ENCODE measurements at places on chromosomes 12 and 14. TPM values are rescaled to one million over a fixed set of nuclear protein-coding genes. Genes with fewer than 3 reads are reported as not detected.

DNA sequence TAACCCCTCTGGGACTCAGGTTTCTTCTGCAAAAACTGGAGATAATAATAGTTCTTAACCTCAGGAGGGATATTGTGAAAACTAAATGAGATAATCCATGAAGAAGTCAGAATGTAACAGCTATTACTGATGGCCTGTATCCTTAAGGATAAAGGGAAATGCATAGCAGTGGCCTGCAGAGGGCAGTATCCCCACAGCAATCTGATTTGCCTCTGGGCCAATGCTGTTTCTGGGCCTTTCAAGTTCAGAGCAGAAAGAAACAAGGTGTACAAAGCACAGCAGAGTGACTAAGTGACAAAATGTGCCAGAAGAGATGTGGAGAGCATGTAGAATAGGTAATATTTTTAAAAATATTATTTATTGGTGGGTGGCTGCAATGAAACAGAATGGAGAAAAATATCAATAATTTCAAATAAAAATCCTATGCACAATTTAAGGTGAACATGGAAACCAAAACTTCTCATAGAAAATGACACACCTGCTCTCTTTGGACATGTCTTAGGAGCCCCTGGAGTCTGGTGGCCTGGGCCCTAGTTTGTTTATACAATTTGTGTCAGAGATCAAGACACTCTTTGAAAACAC, 90.3 kb downstream of the C12orf75 start:
- peak; percentile 31 for DNase-seq

- DNase-seq, result no peak
These were observed 51.4 kb downstream of the GRIP1 start for GRCh38 chr12:66627270-66627987.

GRCh38 chr12:21831791-21832344, 57.4 kb upstream of the KCNJ8 start:
- no peak for DNase-seq

The RPGRIP1 gene
- total RNA-seq, result not detected

DNA sequence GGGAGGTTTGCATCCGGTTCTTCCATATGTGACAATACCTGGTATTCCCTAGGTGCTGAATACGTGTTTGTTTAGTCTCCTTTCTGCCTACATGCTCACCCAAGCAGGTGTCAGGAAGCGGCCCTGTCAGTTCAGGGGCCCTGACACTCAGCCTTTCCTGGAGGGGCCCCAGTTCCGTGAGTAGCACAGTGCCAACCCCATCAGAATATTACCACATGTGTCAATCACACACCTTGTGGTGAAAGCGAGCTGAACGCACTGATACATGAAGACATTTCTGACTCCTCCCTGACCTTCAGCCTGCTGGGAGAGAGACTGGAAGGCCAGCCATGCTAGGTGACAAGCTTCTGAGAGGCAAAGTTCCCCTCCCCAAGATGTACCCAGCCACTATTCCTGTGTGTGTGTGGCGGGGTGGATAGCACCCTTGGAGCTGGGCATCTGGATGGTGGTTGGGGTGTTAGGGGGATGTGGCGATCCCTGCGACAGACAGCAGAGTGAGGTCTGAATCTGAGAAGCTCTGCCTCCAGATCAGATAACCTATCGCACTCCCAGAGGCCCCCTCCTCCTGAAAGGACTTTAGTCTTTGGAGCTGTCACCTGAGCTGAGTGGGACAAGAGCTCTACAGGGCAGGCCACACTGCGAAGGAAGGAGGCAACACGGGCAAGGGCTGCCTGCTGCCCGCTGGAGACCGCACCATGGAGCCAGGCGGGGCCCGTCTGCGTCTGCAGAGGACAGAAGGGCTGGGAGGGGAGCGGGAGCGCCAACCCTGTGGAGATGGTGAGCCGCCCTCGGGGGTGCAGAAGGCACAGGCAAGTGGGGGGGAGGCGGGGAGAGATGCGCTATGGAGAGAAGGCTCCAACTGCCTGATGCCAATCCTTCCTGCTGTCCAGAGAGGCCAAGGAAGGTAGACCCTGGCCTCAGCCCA, at the start of gene SOAT2:
Gene SOAT2, plus strand, starts transcription at position 604 of the 925 bp plus-strand sequence. Its CDS starts 92 bp downstream, at position 696.
- no peak for DNase-seq

DNA sequence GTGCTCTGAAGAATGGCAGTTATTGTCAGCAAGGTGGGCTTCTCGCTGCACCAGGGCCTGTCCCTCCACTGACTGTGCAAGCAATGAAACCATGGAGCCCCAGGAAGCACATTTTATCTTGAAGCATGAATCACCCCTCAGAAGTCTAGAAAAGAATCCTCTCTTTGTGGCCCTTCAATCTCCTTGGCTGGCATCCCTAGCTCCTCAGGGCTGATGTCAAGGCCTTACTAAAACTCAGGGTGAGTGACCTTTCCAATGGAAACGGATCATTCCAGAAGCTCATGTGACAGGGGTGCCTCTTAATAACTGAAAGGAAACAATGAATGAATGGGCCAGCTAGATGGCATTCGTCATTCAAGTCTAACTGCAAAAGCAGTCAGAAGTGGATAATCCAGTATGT, 22.3 kb upstream of the PLEKHH1 start:
- no peak for DNase-seq

GRCh38 chr14:51643140-51643539, 8.6 kb upstream of the FRMD6 start:
- DNase-seq, result no peak

DNA sequence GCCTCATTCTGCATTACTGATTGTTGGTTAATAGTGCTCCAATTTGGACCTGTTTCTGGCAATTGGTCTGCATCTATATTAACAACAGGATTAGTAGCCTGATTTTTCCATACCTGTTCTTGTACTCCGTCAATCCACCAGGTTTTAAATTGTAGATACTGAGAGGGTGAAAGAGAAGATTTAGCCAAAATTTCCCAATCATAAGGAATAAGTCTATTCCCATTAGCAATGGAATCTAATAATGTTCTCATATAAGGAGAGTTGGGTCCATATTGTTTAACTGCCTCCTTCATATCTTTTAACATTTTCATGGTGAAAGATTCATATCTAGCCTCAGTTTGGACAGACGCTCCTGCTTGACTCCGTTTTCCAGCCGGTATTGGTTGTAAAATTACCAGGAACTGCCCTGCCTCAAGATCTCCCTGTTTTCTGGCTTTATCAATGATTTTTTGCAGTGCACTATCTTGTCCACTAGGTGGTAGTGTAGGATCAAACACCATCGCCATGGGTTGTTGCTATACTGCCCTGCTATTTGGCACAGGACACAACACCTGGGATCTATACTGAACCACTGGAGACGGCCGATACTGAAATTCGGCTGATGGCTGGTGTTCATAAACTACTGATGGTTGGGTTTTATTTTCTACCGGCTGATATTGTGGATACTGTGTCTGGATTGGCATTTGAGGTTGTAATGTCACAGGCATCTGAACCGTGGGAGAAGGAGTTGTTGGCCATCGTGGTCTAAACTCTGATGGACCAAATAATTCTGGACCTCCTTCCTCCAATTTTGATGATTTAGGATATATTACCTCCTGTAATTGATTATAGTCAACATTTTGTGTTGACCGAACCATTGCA, 25.2 kb downstream of the DHRS4L2 start:
- DNase-seq, result no peak

DNA sequence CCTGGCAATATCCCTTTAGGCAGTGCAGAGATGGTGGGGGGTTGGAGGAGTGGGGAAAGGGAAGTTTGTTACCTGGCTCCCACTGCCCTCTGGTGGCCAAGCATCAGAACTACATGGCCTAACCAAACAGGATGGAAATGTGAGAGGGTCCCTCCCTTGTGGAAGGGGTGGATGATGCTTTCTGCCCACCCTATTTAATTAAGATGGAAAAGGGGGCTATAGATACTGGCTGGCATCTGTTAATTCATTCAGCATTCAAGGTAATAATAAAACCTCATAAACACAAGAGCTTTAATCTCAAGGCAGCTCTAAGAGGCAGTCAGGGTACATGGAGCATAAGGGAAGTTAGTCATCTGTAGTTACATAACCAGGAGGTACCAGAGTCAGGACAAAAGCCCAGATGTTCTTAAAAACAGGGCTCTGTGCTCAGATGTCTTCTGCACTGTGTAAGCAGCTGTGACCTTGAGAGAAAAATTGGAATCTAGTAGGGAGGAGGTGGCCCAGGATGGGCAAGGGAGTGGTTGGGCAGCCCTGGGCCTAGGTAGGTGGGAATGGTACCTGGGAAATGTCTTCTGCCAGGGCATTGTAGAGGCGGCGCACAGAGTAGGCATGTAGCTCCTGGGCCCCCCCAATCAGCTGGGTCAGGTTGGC, 4.6 kb downstream of the AP1G2 start:
- peak; percentile 52 for DNase-seq

The HECTD1 gene
- 163 TPM for total RNA-seq

- no peak for DNase-seq
These were observed 58.4 kb downstream of the SOX5 start for GRCh38 chr12:23891115-23891514.

DNA sequence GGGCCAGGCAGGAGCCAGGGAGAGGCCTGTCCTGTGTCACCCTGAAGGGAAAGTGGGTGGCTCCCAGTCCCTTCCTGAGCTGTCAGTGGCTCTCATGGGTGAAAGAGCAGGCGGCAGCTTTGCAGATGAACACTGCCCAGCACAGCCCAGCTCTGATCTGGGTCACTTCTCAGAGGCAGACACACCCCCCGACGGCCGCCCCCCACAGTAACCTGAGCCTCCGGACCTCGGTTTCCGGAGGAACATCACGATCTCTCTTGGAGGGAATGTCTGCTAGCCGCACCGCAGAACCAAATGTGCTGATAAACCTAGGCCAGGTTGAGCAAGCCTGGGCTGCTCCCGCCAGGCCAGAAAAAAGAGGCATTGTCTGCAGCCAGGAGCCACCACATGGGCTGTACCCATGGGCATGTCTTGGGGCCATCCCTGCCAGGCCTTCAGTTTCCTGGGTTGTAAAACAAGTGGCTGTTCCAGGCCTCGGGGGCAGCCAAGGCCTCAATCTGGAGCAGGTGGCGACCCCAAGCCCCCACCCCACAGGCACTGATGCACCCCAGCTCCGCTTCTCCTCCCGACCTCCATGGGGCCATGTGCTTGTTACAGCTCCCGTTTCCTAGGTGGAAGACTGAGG, 57.6 kb downstream of the NCOR2 start:
- no peak for DNase-seq

GRCh38 chr14:22555384-22556011, 33.5 kb downstream of the DAD1 start:
- DNase-seq, result no peak

DNA sequence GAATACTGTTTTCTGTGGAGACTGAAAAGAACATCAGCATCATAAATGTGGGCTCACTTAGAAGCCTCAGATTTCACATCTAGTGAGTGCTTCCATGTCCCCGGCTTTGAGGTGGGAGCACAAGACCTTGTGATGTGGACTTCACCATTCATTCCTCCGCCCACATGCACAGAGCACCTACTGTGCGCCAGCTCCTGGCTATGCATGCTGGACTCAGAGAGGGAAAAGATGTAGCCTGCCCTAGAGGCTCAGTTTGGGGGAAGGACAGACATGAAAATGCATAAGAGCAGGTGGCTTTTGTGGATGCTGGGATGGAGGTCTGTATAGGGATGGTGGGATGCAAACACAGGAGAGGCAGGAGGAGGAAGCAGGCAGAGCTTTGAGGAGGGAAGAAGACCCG, 65.0 kb downstream of the SERPINA3 start:
- no peak for DNase-seq

- no peak for DNase-seq
These were observed 13.2 kb upstream of the OR11G2 start for GRCh38 chr14:20177433-20177974.

DNA sequence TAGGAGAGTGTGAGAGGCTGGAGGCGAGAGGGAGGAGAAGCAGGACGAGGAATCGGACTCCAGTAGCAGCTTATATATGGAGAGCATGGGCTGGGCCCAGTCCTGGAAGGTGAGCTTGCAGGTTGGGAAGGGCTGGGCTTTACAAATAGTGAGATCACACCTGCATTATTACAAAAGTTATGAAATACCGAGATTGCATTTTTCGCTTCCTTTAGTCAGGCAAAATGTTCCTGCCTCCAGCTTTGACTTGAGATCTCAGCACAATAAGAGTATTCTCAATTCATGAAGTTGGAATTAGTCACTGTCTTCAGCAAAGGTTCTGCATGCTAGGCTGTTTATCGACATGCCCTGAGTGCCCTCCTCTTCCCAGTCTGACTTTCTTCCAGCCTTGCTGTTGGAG, at the start of gene KRT6B:
Gene KRT6B, minus strand, starts transcription at position 46 of the 400 bp plus-strand sequence. CDS start 68 bp downstream, outside the sequence.
- DNase-seq, result no peak

- DNase-seq, result no peak
These were observed 10.8 kb downstream of the DLK1 start for GRCh38 chr14:100737526-100737925.

DNA sequence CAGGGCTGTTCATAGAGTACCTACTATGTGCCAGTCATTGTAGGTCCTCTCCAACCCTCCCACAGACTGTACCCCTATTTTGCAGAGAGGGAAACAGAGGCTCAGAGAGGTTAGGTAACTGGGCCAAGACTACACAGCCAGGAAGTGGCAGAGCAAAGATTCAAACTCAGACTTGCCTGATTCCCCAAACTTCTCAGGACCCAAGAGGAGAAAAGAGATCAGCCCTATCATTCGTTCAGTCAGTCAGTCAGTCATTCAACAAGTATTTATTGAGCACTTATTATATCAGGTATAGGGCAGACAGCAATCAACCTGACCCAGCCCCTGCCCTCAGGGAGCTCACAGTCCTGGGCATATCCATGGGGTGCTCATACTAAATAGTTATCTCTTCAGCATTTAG, 39.6 kb upstream of the CORO1C start:
- no peak for DNase-seq

GRCh38 chr12:18387706-18388105, 126.4 kb downstream of the PIK3C2G start:
- no peak for DNase-seq

DNA sequence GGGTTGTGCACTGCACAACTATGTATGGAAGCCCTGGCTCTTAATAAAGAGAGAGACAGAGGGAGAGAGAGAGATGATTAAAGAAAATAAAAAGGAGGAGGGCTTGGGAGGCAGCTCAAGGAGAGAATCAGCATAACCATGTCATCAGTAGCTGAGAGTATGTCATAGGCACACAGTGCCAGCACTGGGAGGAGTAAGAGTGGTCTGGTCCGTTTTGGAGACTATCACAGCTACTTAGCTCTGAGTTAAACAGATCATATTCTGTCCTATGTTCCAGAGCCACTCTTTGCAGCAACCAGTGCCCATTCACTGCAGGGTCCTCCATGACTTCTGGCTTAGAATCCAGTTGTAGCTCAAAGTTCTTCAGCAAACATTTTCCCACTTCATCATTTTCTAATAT, 59.0 kb downstream of the GTF2A1 start:
- no peak for DNase-seq

Data from activated B cell treated with CpG ODN at 0.5 μM for 24 hours (primary cell).